ENCODE measurements at places on chromosomes 16 and 17.
A peak's percentile ranks its signal among the peaks of the same experiment; 100 is the strongest.

DNA sequence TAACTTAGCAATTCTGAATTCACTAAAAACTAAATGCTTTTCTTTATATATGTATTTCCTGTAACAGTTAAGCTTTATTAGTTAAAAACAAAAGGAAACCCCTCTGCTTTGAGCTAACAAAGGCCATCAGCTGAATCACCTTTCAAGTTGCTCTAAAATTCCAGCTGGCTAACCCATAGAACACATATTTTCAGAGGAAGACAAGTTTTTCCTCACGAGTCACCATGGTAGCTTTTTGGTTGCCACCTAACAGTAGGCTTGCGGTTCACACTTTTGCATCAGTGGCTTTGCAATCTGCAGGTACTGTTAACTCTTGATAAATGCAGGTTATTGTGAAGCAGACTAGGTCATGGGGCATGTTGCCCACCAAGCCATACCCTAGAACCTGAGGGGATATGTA lies 57.6 kb upstream of the IRX5 start:
- no peak for DNase-seq

DNA sequence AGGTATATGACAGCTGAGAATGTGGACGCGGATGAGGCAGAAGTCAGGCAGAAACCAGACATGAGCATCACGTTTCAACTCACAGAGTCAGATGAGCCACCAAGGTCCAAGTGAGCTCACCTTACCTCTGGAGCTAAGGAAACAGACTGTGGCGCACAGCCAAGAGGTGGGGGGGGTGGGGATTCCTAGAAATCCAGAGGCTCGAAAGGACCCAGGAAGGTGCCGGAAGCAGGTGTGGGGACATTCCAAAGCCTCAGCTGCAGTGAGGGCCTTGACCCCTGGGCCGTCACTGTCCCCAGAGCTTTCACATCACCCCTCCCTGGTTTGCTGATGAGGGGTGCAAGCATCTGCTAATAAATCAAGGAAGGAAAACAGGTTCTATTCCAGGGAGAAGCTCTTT lies 29.3 kb upstream of the RCVRN start:
- no peak for DNase-seq

- no peak for DNase-seq
These were observed 21.8 kb upstream of the CACNG4 start for GRCh38 chr17:66942451-66943264.

GRCh38 chr16:25212636-25213035 lies 4.1 kb upstream of the AQP8 start:
- no peak for DNase-seq

DNA sequence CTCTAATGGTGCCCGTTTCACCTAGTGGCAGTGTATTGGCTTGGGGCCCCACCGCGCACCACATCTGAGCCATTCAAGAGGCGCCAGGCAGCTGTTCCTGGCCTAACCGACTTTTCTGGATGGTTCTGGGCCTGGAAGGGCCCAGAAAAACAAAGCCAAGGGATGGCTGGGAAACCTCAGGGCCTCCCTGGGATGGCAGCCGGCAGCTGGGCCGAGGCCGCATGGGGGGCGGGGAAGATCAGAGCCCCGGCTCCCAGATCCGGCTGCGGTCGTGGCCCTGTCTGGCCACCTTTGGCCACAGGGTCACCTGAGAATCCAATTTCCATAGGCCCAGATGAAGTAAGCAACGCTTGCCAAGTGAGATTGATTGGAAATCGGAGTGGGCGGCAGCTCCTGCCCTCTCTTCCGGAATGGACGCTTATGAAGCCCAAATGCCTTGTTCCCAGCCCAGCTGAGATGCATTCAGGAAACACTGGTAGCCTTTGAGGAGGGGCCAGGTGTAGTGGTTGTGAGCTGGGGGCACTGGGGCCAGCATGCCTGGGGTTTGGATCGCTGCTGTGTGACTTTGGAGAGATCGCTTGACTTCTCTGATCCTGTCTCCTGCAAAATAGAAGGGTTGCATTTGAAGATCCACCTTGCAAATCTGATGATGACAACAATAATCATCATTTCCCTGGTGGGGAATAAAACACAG lies 163.8 kb upstream of the GSE1 start:
- DNase-seq, result no peak

DNA sequence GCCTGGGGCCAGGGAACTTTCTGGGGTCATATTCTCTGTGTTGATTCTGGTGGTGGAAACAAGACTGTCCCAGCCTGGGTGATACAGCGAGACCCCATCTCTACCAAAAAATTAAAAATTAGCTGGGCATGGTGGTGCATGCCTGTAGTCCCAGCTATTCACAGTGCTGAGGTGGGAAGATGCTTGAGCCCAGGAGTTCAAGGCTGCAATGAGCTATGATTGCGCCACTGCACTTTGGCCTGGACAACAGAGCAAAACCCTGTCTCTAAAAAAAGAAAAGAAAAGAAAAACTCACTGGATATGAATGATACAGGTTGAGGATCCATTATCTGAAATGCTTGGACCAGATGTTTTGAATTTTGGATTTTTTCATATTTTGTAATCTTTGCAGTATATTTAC lies 13.6 kb downstream of the SCGB1C2 start:
- DNase-seq, result no peak

DNA sequence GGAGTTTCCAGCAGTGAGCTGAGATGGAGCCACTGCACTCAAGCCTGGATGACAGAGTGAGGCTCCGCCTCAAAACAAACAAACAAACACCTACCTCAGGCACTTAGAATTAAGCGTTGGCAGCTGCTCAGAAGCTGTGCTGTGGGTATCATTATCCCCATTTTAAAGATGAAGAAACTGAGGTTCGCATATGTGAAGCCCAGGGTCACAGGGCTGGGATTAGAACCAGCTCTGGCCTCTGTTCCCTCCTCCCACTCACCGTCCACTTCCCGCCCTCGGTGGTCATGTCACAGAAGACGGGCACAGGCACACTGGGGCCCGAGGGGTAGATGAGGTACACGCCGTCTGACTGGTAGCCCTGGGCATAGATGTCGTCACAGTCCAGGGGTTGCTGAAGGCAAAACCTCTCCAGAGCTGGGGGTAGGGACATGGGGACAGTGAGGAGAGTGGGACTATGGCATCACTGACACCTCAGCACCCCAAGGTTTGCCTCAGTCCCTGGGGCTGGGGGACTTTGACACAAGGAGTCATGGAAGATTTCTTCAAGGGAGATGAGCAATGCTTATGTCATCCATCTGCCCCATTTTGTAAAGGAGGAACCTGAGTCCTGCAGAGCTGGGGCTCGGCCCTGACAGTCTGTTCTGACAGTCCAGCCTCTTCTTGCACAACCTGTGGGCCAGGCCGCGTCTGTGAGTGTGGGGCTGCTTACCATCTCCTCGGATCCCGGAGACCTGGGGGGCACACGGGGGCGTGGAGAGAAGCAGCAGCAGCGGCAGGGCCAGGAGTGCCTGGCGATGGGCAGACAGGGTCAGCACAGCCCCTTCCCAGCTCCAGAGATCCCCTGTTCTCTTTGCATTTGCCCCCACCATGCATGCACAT lies 700 bp downstream of the MFAP4 start:
- DNase-seq, result peak; percentile 58

DNA sequence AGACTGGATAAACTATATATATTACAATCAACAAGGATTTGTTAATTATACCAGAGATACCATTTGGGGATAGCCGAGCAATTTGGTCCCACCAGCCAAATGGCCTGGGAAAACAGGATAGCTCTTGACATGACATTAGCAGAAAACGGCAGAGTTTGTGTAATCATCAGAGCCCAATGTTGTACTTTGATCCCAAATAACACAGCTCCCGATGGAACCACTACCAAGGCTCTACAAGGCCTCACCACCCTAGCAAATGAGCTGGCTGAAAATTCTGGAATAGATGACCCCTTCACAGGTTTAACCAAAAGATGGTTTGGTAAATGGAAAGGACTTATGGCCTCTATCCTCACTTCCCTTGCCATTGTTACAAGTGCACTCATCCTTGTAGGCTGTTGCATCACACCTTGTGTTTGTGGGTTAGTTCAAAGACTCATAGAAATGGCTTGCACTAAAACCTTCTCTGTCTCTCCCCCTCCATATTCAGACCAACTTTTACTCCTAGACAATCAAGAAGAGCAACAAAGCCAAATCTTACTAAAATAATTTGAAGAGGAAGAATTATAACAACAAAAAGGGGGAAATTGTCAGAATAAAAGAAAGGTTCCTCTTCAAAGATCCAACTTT lies 9.5 kb downstream of the TXNL4B start:
- no peak for DNase-seq

- no peak for DNase-seq
These were observed 3.7 kb downstream of the PIGS start for GRCh38 chr17:28567604-28568003.

DNA sequence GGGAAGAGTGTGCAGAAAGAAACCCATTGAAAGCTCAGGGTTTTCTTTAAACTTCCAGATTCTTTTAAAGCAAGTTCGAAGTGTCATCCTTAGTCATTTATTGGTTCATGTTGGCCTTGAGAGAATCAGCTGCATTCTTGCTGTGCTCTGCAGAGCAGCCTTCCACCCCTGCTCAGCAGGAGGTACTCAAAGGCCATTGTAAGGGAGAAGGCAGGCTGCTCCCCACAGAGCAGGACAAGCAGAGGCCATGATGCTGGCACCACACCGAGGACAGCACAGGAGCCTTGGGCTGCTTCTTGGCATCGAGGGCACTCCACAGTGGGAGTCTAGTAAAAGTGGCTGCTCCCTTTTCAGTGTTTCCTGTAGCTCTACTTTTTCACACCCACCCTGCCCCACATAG lies 29.6 kb downstream of the NMT1 start:
- peak; percentile 72 for DNase-seq

DNA sequence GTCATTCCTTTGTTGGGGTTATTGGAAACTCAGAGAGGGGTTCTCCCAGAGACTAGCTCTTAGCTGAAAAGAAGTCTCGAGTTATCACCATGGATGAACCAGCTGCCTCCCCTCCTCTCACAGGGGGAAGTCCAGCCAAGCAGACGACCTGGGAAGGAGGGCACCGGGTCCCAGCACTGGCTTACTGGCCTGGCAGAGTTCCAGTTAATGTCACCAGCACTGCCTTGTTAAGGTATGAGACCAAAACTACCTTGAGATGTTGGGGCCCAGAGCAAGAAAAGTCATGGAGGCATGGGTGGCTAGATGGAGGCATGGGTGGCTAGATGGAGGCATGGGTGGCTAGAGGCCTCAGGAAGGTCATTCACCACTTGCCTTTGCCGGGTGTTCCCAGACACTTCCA lies 72.4 kb downstream of the WIPI1 start:
- DNase-seq, result no peak

DNA sequence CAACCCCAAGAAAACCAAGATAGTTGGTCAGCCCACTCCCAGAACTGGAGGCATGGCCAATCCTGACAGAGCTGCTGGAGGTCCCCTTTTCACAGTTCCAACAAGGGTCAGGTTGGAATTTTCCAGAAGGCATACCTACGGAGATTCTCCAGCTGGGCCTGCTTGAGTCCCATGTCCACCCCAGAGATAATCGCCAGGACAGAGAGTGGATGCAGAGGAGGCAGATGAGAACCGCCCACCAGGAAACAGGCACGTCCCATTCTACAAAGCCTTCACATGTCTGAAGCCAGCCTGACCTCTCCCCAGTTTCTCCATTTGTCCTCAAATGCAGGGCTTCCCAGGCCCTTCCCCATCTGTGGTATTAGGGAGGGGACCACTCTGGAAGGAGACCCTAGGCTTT lies 47.4 kb upstream of the SMURF2 start:
- no peak for DNase-seq

DNA sequence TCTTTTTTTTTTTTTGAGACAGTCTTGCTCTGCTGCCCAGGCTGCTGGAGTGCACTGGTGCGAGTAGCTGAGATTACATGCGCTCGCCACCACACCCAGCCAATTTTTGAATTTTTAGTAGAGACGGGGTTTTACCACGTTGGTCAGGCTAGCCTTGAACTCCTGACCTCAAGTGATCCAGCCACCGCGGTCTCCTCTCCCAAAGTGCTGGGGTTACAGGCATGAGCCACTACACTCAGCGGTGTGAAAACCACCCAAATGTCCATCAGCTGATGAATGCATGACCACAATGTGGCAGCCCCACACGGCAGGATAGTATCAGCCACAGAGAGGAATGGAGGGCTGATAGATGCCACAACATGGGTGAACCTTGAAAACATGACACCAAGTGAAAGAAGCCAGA lies 2.1 kb downstream of the P2RX5 start:
- DNase-seq, result no peak

- peak; percentile 37 for DNase-seq
These were observed 5.2 kb upstream of the CDH8 start for GRCh38 chr16:62041401-62041800.

All from adrenal gland (tissue), 19 donors.